HCT116 (cell line): ENCODE measurements at places on chromosomes 7 and 10. TPM values are rescaled to one million over a fixed set of nuclear protein-coding genes. Genes with fewer than 3 reads are reported as not detected.

CRTAC1 gene
- 0.20 TPM for total RNA-seq

GRCh38 chr10:62581351-62581750 is 207.2 kb downstream of the ZNF365 start:
- no peaks in the 10 kb centered on the region for H3K4me1 ChIP-seq
- no peaks in the 10 kb centered on the region for H3K36me3 ChIP-seq
- no peak for DNase-seq
- no peaks in the 10 kb centered on the region for H3K27me3 ChIP-seq
- H3K27ac ChIP-seq: no peak overlapping the region
- no peak overlapping the region for H3K4me3 ChIP-seq

FAM221A gene
- 2.2 TPM for total RNA-seq

DNA sequence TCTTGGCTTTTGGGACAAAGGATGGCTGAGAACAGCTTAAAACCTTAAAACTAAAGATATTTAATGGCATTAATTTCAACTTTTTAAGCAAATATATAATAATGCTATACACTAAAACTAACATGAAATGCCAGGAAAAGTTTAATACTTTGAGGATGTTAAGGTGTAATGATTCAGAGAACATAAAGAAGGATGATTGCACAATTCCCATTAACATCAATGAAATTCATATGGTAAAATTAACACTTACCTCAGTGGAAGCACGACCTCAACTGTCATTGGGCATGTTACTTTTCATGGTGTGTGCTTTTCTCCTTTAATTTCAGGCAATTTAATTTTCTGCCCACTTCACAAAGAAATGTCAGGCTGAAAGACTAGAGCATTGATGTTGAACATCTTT is 171.7 kb downstream of the KCND2 start:
- H3K36me3 ChIP-seq: no peaks in the 10 kb centered on the region
- H3K4me3 ChIP-seq: no peak overlapping the region
- H3K27ac ChIP-seq: no peak overlapping the region
- H3K4me1 ChIP-seq: no peaks in the 10 kb centered on the region
- DNase-seq: no peak

NUTM2D gene
- 2.8 TPM for total RNA-seq

DNA sequence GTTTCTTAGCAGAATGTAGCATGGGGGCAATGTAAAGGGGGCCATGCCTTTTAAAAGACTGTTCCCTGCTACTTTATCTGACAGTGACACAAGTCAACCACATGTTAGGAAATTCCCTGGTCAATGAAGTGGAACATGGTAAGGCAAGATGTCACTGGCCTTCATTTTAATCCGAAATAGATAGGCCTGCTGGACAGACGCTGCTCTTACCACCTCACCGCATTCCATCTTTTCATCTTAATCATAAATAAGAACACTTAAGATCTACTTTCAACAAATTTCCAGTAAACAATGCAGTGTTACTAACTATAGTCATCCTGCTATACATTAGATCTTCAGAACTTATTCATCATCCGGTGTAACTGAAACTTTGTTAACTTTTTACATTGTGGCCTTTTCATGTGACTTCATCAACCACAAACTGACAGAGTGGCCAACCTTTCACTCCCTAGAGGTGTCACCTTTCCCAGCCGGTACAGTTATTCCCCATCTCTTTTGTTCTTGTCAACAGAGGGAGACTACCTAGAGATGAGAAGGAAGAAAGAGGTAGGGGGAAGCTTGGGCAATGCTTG is 15.6 kb downstream of the ASB4 start:
- no peak overlapping the region for H3K27ac ChIP-seq
- DNase-seq: no peak
- H3K4me3 ChIP-seq: no peak overlapping the region

DNA sequence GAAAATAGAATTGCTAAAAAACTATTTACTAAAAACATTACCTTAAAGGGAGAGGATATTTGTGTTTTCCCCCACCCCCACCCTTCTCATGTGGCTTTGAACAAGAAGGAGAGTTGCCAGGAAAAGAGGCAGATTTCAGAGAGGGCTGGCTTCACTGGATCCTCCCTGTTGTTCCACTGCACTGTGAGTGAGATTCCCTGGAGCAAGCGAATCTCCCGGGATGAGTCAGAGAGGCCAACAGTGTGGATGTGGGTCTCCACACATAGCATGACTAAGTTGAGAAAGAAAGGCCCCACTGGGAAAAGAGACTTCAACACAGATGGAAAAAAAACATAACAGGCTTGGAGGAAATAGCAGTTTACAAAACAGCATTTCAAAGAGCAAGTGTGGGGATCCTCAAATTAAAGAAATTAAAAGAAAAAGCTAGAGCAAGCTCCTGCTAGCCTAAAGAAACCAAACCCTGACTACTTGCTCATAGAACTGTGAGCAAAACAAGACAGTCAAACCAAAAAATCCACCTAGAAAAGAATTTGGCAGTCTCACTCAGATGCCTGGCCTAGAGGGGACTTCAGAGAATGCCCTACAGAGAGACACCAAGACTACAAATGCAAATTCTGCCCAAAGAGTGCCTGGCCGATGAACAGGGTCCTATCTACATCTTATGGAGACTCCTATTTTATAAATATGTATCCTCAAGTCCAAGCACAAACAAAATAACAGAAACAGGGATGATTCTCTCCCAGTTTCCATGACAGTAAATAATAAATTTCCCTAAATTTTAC is 3.4 kb downstream of the CAV1 start:
- peak overlapping the region; percentile 100 for H3K27ac ChIP-seq
- H3K4me1 ChIP-seq: peaks cover 58% of the 10 kb centered on the region
- no peaks in the 10 kb centered on the region for H3K27me3 ChIP-seq
- peak overlapping the region; percentile 84; the same call in 1 of the 2 replicates for H3K4me3 ChIP-seq

- no peak for DNase-seq
- H3K4me1 ChIP-seq: no peaks in the 10 kb centered on the region
- H3K27me3 ChIP-seq: no peaks in the 10 kb centered on the region
- no peak overlapping the region for H3K27ac ChIP-seq
- H3K36me3 ChIP-seq: no peaks in the 10 kb centered on the region
These were observed 88.7 kb downstream of the ARID5B start for GRCh38 chr10:61989995-61990760.

- no peaks in the 10 kb centered on the region for H3K36me3 ChIP-seq
- H3K27ac ChIP-seq: no peak overlapping the region
- no peak overlapping the region for H3K4me3 ChIP-seq
- H3K4me1 ChIP-seq: no peaks in the 10 kb centered on the region
These were observed 791 bp downstream of the MYL7 start for GRCh38 chr7:44140341-44140740.

- H3K36me3 ChIP-seq: no peaks in the 10 kb centered on the region
- DNase-seq: no peak
- no peak overlapping the region for H3K4me3 ChIP-seq
- no peak overlapping the region for H3K27ac ChIP-seq
- H3K4me1 ChIP-seq: no peaks in the 10 kb centered on the region
- peaks cover 7% of the 10 kb centered on the region; the same call in 1 of the 2 replicates for H3K27me3 ChIP-seq
These were observed 272.1 kb downstream of the SDK1 start for GRCh38 chr7:3573151-3573550.

GRCh38 chr7:127383123-127383835 is 9.2 kb downstream of the ZNF800 start:
- H3K4me3 ChIP-seq: no peak overlapping the region
- H3K27ac ChIP-seq: no peak overlapping the region
- H3K27me3 ChIP-seq: no peaks in the 10 kb centered on the region
- H3K4me1 ChIP-seq: peaks cover 4% of the 10 kb centered on the region

DIP2C gene
- total RNA-seq: 15.4 TPM

CLCN1 gene
- total RNA-seq: 0.47 TPM

RNF148 gene
- 0.22 TPM for total RNA-seq

DNA sequence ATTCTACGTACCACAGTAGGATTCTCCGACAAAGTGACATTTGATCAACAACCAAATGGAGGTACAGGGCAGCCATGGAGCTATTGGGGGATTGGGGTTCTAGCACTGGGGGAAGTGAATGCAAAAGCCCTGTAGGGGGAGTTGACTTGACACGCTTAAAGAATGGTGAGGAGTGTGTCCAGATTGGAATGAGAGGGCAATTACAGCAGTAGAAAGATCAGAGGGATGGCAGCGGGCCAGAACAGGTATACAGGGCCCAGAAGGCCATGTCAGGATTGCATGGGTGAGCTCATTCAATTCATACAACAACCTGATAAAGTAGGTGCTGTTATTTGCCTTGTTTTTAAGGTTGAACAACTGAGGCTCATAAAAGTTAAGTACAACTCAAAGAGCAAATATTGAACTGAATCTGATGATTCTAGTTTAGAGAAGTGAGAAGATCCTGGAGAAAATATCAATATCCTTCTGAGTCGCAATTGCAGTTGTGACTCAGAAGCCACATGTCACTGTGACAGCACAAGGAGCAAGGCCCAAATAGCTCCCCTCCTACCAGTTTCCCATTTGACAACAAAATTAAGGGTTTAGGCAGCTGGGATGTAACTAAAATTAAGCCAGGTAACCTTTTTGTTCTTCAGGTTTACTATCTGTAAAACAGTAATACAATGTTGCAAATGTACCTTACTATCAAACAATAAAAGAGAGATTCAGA is 28.0 kb upstream of the CTTNBP2 start:
- no peak overlapping the region for H3K27ac ChIP-seq
- no peaks in the 10 kb centered on the region for H3K36me3 ChIP-seq
- DNase-seq: no peak

FRMPD2 gene
- total RNA-seq: 0.30 TPM

- H3K4me3 ChIP-seq: no peak overlapping the region
- no peak for DNase-seq
- H3K36me3 ChIP-seq: no peaks in the 10 kb centered on the region
- no peaks in the 10 kb centered on the region for H3K27me3 ChIP-seq
These were observed 26.0 kb upstream of the JMJD1C start for GRCh38 chr10:63491588-63492316.

LAMB1 gene
- total RNA-seq: 32.0 TPM

DNA sequence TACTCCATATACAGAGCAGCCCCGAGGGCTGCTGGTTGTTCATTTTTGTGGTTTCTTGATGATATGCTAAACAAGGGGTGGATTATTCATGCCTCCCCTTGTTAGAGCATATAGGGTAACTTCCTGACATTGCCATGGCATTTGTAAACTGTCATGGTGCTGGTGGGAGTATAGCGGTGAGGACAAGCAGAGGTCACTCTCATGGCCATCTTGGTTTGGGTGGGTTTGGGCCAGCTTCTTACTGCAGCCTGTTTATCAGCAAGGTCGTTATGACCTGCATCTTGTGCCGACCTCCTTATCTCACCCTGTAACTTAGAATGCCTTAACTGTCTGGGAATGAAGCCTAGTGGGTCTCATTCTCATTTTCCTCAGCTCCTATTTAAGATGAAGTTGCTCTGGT is 31.3 kb downstream of the GNAT3 start:
- H3K4me1 ChIP-seq: peaks cover 24% of the 10 kb centered on the region
- H3K27ac ChIP-seq: no peak overlapping the region
- no peaks in the 10 kb centered on the region for H3K36me3 ChIP-seq

GJD4 gene
- not detected for total RNA-seq

- H3K4me1 ChIP-seq: no peaks in the 10 kb centered on the region
- H3K4me3 ChIP-seq: no peak overlapping the region
- no peaks in the 10 kb centered on the region for H3K27me3 ChIP-seq
- H3K36me3 ChIP-seq: no peaks in the 10 kb centered on the region
These were observed 48.7 kb downstream of the SP8 start for GRCh38 chr7:20737840-20738448.

UTF1 gene
- total RNA-seq: not detected

NUPR2 gene
- not detected for total RNA-seq

GRCh38 chr10:132120200-132120599 is 54.5 kb downstream of the JAKMIP3 start:
- H3K4me1 ChIP-seq: no peaks in the 10 kb centered on the region
- H3K36me3 ChIP-seq: no peaks in the 10 kb centered on the region
- H3K27me3 ChIP-seq: no peaks in the 10 kb centered on the region
- H3K4me3 ChIP-seq: no peak overlapping the region

IL6 gene
- total RNA-seq: not detected

GRCh38 chr7:44097064-44097932 is 6.8 kb upstream of the AEBP1 start:
- no peak overlapping the region for H3K27ac ChIP-seq
- H3K4me1 ChIP-seq: no peaks in the 10 kb centered on the region
- DNase-seq: no peak
- H3K36me3 ChIP-seq: no peaks in the 10 kb centered on the region
- no peaks in the 10 kb centered on the region for H3K27me3 ChIP-seq

DNA sequence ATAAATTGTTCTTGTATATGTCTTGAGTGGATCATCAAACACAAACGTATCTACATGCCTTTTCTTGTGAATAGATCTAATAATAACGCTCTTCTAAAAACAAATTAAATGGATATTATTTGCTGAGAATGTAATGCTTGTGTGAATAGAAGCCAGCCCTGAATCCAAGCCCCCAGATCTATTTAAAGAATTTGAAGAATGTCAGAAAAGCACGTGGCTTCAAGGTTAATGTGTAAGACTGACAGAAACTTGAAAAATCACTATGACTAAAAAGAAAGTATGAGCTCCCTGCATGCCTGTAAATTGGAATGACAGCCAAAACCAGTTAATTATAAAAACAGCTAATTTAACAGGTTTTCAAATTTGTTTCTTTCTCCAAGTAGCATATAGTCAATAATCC is 43.2 kb upstream of the ATRNL1 start:
- H3K4me1 ChIP-seq: no peaks in the 10 kb centered on the region
- H3K27ac ChIP-seq: no peak overlapping the region
- no peak overlapping the region for H3K4me3 ChIP-seq
- no peaks in the 10 kb centered on the region for H3K36me3 ChIP-seq
- DNase-seq: no peak

DNA sequence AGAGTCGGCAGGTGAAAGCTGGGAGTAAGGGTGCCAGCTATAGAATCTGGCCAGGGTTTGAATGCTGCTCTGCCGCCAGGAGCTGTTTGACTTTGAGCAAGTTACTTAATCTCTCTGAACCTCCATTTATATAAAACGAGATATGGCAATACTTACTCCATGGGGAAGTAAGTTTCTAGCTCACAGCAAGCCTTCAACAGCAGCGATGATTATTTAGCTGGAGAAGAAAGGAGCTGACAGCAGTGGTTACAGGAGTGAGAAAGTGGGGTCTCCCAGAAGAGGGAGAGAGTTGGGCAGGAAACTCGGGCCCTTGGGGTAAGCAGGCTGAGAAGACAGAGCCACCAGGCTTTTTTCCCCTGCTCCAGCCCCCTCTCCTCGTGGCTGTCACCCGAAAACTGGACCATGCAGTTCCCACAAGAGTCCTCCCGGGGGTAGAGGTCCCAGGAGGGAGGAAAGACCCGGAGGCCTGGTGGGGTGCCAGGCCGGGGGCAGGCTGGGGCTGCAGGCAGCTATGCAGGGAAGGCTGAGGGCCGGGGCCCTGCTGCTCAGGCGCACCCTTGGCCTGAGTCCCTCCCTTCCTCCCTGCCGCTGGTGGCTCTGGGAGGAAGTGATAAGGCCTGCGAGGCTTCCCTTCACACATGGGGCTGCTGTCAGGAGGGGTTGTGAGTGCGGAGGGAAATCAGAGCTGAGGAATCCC is 3.5 kb downstream of the NOS3 start:
- peaks cover 25% of the 10 kb centered on the region for H3K4me1 ChIP-seq
- H3K36me3 ChIP-seq: no peaks in the 10 kb centered on the region
- H3K27ac ChIP-seq: no peak overlapping the region
- H3K4me3 ChIP-seq: no peak overlapping the region

- H3K27ac ChIP-seq: no peak overlapping the region
- no peaks in the 10 kb centered on the region for H3K36me3 ChIP-seq
- 0 out of 2 replicates have a peak, but pooled peaks cover 3% of the 10 kb centered on the region for H3K4me1 ChIP-seq
- no peak for DNase-seq
- H3K4me3 ChIP-seq: no peak overlapping the region
- no peaks in the 10 kb centered on the region for H3K27me3 ChIP-seq
These were observed 41.4 kb upstream of the ANLN start for GRCh38 chr7:36348256-36348655.

RAMP3 gene
- total RNA-seq: not detected

MOGAT3 gene
- not detected for total RNA-seq

- H3K27ac ChIP-seq: no peak overlapping the region
- DNase-seq: no peak
- no peaks in the 10 kb centered on the region for H3K36me3 ChIP-seq
- no peaks in the 10 kb centered on the region for H3K27me3 ChIP-seq
- peaks cover under 1% of the 10 kb centered on the region; the same call in 1 of the 2 replicates for H3K4me1 ChIP-seq
- H3K4me3 ChIP-seq: no peak overlapping the region
These were observed 4.0 kb upstream of the ATP6V1F start for GRCh38 chr7:128858380-128859231.
